Dermis microvascular lymphatic vessel endothelial cell (primary cell): ENCODE measurements at places on chromosomes 16 and 17.

- DNase-seq = no peak
Observed at GRCh38 chr17:74645010-74645409, 21.5 kb upstream of the CD300E start.

- no peak for DNase-seq
Observed at GRCh38 chr16:16101585-16101984, 121.7 kb downstream of the ABCC6 start.

DNA sequence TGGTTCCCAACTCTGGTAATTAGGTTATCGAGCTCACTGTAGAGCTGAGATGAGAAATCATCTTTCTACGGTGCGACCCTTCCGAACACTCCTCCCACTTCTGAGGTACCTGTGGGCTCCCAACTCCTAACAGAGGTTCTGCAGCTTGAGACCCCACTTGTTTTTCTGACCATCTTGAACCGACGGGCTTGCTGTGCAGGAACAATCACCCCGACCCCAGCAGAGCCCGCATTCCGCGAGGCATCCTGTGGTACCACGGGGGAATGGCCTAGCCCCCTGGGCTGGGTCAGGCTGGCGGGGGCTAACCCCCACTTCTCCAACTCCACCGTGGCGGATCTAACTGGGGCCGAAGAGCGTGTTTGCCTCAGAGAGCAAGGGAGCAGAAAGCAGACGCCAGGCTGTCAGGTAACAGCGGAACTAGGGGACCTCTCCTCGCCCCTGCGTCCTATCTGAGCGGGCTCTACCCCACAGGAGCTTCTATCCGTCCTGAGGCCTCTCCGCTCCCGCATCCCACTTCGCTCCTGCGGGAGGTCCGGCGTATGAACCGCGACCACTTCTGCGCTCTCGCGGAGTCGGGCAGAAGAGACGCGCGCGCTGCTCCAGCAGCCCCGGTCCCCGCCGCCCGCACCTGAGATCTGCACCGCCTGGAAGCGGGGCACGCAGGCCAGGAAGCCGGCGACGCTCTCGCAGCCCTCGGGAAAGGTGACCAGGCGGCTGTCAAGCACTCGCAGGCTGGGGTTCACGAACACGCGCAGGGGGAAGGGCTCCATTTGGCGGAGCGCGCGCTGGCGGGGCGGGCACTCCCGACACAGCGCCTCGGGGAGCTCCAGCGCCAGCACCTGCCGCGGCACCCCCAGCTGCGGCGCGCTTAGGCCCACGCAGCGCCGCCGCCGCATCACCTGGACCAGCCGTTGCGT is 761 bp downstream of the PDF start:
- DNase-seq = no peak

GRCh38 chr17:50884439-50885311 is 18.5 kb upstream of the TOB1 start:
- no peak for DNase-seq

- no peak for DNase-seq
Observed at GRCh38 chr17:40520991-40521453, 19.6 kb upstream of the TNS4 start.

DNA sequence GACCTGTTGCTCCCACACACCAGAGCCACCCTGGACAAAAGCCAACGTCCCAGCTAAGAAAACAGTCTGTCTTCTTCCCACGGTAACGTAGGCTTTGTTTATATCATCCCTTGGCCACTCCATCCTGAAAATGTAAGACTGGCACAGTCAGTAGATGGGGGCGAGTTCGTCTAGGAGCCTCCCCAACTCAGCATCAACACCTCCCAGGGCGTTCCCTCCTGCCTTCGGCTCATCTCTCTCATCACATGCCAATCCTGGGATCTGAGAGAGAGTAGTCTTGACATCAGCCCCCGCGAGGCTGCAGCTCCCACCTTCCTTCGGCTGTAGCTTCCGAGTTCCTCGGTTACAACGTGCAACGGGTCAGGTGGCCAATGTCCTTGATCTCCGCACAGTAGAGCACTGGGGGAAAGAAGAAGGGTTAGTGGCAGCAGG is 894 bp downstream of the RNF227 start:
- DNase-seq = peak; percentile 72

DNA sequence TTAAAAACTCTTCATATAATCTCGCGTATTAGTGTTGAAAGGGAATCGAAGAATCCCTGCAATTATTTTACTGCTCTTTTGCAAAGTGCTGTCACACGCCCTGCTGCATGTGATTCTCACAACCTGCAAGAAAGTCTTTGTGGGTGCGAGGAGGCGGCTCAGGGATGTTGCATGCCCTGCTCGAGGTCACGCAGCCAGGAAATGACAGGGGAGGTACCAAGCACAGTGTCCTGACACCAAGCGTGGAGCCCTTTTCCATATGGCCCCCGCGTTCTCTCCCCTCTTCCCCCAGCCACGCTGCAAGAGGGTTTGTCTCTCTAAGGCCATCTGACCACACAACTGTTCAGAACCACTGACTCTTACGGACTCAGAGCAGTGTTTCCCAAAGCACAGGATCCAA is 37.6 kb downstream of the OR3A1 start:
- no peak for DNase-seq

GRCh38 chr17:7043182-7043496 is 753 bp downstream of the SLC16A11 start:
- DNase-seq = no peak

GRCh38 chr16:23113185-23113584 is 36.1 kb downstream of the USP31 start:
- no peak for DNase-seq

DNA sequence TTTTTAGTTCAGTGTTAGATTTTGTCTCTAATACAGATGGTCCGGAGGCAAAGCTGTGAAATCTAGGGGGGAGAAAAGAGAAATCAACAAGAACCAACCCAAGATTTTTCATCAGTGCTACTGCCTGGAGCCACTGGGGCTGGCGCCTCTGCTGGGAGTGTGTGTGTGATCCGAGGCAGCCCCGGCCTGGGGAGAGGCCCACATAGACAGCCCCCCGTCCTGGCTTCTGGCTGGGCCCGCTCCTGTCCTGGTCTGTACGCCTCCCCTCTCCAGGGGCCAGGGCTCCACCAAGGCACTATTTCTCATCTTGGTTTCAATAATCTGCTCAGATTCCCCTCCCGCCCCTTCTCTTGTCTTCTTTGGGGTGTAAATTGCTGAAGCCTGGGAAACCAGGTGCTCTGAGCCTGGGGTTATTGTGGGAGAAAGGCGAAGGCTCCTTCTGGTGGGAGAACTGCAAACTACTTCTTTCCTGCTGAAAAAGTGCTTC is 7.8 kb downstream of the BAHCC1 start:
- DNase-seq = no peak

- no peak for DNase-seq
Observed at GRCh38 chr17:40602445-40603443, 37.5 kb upstream of the CCR7 start.

DNA sequence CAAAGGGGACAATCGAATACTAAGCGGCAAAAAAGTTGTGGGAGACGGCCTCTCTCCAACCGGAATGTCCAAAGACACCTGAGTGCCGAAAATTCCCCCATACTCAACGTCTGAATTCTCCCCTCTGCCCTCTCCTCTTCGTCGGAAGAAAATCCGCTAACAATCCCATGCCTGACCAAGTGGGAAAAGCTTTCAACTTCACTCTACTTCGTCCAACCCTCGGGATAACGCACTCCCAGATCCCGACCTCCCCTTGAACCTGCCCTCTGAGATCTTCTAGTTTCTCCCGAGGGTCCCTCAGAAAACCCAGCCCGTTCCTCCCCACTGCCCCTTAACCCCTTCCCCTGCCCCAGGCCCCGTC is 961 bp downstream of the AMFR start:
- peak; percentile 15 for DNase-seq

- DNase-seq = no peak
Observed at GRCh38 chr17:56899403-56899802, 14.4 kb downstream of the TRIM25 start.

GRCh38 chr16:90018297-90018651 is 982 bp downstream of the DBNDD1 start:
- no peak for DNase-seq

- DNase-seq = no peak
Observed at GRCh38 chr16:57830890-57831484, 28.7 kb upstream of the KIFC3 start.

GRCh38 chr17:74210191-74211140 is 2.9 kb upstream of the TTYH2 start:
- peak; percentile 73 for DNase-seq

DNA sequence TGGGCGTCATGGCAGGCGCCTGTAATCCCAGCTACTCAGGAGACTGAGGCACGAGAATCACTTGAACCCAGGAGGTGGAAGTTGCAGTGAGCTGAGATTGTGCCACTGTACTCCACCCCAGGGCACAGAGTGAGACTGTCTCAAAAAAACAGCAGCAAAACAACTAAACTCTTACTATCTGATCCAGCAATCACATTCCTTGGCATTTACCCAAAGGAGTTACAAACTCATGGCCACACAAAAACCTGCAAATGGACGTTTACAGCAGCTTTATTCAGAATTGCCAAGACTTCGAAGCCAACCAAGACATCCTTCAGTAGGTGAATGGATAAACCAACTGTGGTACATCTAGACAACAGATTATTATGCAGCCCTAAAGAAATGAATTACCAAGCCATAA is 4.0 kb downstream of the SIAH1 start:
- peak; percentile 12 for DNase-seq

GRCh38 chr16:19842426-19843157 is 42.1 kb downstream of the GPRC5B start:
- DNase-seq = no peak

DNA sequence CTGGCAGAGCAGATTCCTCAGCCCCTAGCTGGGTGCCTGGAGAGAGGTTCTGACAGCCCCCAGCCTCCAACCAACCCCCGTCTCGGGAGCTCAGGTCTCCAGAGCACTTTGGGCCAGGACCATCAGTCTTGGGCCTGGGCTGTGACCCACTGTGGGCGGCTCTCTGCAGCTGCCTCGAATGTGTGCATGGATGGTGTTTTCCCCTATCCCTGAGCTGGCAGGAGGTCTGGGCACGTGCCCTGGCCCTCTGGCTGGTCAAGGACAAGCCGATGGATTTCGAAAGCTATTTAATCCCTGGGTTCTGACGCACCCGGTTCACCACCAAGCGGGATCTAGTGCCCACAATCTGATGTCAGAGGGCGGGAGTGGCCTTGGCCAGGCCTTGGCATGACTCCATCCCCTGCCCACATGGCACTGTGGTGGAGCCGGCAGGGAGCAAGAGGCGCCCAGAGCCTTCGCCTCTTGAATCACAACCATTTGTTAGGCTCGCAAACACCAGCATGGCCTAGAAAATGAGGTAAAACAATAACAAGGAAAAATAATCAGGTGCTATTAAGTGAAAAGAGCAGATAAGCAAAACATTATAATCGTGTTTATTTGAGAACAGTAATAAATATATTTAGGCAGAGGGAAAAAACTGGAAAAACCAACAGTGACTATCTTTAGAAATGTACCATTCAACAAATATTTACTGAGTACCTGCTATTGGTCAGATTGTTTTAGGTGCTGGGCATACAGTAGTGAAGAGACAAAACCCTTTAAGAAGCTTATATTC is 69.3 kb upstream of the TOB1 start:
- no peak for DNase-seq

GRCh38 chr17:64171041-64171440 is 41.1 kb upstream of the ERN1 start:
- DNase-seq = peak; percentile 80

GRCh38 chr16:30874244-30874820 is 19.5 kb downstream of the BCL7C start:
- no peak for DNase-seq

DNA sequence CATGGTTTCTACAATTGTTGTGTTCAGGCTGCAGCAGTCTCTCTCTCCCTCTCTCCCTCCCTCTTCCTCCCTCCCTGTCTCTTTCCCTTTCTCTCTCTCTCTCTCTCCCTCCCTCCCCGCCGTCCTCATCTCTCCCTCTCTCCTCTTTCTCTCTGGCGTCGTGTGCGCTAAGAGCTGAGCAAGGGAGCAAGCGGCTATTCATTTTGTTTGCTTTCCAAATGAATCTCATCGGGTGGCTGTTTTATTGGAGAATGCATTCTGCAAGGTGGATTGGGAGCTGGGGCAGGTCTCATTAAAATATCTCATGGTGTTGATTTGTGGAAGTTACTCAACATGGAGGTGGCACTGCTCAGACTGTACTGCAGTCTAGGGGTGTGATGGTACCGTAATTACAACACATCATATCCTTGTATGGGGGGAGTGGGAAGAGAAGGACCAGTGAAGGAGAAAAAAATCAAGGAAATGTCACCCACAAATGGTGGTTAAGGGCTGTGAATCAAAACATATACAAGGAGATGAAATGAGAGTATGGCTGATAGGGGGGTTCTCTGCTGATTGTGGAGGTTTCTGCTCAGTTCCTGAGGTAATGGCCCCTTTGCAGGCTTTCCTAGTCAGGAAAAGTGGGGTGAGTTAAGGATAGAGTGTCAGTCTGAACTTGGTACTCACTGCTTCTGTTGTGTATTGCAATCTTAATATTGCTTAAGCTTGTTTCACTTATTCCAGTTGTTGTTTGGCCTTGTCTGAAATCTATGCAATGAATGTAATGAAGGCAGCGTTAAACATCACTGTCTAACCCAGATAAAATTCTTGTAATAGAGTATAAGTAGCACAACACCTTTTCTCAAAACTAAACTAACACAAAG is 2.7 kb downstream of the MSL1 start:
- no peak for DNase-seq

DNA sequence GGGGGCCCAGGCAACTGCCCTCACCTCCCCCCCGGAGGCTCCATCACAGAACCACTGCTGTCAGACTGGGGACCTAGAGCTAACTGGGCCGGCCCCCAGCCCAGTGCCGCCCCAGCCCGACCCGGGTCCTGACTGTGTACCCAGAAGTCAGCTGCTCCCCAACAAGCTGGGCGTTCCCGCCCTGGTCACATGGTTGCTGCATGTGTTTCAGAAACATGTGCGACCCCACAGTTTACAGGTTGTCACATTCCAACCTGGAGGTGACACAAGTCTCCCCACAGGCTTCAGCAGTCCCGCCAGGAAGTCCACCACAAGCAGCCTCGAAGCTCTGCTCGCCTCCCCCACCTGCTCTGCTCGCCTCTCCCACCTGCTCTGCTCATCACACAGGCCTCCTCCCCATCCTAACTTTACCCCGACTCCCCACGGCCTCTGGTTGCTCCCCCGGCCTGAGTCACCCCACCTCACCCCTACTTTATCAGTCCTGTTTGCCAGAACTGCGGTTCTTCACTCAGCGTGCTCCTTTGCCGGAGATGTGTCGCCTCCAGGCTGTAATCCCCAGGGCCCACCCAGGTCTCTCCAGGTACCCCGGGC is 968 bp downstream of the MRPL28 start:
- DNase-seq = no peak

- no peak for DNase-seq
Observed at GRCh38 chr17:35973333-35974260, 7.7 kb downstream of the CCL16 start.
